ENCODE measurements at places on chromosomes 5 and 9. TPM values are rescaled to one million over a fixed set of nuclear protein-coding genes. Genes with fewer than 3 reads are reported as not detected.

- DNase-seq, result no peak
These were observed 85.2 kb downstream of the BASP1 start for GRCh38 chr5:17302604-17303003.

DNA sequence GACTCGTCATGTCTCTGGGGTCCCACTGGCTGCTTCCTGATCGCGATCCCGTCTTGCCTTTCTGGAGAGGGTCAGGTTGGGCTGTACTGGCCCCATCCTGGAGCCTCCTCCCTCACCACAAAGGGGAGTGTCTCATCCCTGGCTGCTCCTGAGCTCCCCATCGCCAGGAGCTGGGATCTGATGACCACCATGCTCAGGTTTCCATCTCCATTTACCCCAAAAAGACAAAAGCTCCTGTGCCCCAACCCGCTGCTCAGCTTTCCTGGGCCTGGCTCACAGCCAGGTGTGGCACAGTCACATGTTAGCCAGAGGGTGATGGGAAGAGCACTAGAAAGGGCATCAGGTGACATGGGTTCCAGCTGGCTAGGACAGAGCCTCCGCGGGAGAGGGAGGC, 47.3 kb upstream of the CDKN2AIPNL start:
- no peak for DNase-seq

GRCh38 chr9:125681086-125681622, 25.9 kb downstream of the MAPKAP1 start:
- no peak for DNase-seq

- no peak for DNase-seq
These were observed 1326.8 kb downstream of the PTPRD start for GRCh38 chr9:9286001-9286400.

GRCh38 chr9:3299872-3300271, 225.9 kb downstream of the RFX3 start:
- no peak for DNase-seq

GRCh38 chr9:136117291-136117915, 1.3 kb downstream of the TMEM250 start:
- DNase-seq, result peak; percentile 64

DNA sequence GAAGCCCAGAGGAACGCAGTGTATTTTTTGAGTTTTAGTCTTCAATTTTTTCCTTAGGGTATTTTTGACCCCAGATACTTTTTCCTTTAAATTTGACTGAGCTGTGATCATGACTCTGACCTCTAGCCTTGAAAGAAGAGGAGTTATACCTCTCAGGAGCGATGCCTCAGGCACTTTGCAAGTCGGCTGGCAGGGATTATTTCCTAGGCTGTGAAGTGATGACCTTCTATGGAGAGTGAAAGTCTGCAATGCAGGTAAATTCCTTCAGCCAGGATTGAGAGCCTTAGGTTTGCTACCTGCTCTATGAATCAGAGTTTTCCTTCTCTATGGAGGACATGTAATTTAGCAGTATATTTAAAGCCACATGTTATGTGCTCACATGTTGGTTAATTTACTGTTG, 10.8 kb upstream of the NUDT12 start:
- no peak for DNase-seq

- no peak for DNase-seq
These were observed 6.0 kb downstream of the CDC26 start for GRCh38 chr9:113269355-113269754.

Gene DRD1
- not detected for total RNA-seq

Gene TICAM2
- total RNA-seq, result 1.1 TPM

Gene PCDHGB4
- not detected for total RNA-seq

Gene QRFP
- total RNA-seq, result not detected

Gene KCTD16
- total RNA-seq, result 0.16 TPM

Gene SLC24A2
- total RNA-seq, result not detected
